GM23248 (cell line): ENCODE measurements at places on chromosomes 5 and 9.

DNA sequence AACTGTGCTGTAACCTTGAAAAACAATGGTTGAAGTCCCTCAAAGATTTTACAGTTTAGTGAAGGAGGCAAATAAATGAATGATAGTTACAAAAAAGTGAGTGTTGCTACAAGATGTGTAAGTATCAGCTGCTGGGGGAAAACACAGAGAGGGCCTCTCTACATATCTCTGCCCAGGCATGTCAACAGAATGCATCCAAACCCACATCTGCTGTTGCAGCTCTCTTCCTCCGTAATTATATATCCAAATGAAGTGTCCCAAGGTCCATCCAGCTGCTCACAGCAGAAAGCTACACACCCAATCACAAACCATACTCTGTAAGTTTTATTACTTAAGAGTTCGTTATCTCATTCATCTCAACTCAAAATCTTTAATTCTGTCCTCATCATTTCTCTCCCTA lies 584.6 kb downstream of the ANXA1 start:
- no peak for DNase-seq

GRCh38 chr5:74409712-74410111 lies 230.8 kb downstream of the ENC1 start:
- no peak for DNase-seq

DNA sequence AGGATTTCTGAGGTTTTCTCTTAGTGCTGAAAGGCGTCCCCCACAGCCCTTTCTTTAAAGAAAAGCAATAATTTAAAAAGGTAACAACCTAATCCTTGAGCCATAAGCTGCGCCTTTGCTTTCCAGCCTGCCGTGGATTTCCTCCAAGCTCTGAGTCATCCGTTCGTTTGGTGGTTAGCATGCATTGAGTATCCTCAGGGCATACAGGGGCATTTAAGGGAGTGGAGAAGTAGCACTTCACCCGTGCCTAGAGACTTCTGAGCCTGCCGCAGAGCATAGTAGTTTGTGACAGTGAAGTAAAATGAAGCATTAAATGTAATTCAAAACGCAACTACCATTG lies 892 bp upstream of the TNC start:
- DNase-seq, result peak; percentile 96

DNA sequence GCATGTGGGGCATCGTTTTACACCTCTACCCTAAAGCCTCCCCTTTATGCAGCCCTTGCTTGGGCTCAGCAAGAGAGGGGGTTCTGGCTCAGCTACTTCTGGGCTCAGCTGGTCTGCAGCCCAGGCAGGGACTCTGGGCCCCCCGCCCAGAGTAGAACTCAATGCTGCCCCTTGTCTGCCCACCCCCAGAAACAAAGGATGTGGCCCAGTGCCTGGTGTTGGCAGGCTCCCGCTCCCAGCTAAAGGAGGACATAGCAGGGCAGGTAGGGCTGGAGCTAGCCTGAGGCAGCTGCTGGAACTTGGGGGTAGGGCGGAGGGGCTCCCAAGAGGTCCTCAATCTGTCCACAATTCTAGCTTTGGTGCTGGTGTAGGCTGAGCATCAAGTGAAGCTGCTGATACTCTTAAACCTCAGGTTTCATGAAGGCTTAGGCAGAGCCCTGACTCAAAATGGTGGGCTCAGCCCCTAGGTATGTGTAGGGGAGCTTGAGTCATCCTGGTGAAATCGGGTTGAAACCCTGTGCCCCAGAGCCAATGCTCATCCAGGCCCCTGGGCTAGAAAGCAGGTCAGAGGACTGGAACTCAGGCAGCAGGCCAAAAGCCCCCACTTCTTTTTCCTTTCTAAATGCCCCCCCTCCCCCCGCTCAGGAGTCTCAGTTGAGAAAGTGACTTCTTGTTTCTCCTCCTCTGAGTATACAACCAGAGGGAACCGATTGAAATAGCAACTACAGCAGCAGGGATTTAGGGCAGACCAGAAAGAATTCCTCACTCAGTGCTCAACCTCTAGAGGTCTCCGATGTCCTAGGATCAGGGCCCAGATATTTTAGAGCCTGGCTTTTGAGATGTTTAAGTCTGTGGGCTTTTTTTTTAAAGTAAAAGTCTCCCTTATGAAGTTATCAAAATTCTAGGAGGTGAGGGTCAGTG lies 11.4 kb downstream of the PSD2 start:
- DNase-seq, result no peak

GRCh38 chr5:28648108-28648507 lies 1609.7 kb upstream of the CDH9 start:
- no peak for DNase-seq

- DNase-seq, result no peak
These were observed 122.4 kb downstream of the SNCAIP start for GRCh38 chr5:122434205-122434970.

DNA sequence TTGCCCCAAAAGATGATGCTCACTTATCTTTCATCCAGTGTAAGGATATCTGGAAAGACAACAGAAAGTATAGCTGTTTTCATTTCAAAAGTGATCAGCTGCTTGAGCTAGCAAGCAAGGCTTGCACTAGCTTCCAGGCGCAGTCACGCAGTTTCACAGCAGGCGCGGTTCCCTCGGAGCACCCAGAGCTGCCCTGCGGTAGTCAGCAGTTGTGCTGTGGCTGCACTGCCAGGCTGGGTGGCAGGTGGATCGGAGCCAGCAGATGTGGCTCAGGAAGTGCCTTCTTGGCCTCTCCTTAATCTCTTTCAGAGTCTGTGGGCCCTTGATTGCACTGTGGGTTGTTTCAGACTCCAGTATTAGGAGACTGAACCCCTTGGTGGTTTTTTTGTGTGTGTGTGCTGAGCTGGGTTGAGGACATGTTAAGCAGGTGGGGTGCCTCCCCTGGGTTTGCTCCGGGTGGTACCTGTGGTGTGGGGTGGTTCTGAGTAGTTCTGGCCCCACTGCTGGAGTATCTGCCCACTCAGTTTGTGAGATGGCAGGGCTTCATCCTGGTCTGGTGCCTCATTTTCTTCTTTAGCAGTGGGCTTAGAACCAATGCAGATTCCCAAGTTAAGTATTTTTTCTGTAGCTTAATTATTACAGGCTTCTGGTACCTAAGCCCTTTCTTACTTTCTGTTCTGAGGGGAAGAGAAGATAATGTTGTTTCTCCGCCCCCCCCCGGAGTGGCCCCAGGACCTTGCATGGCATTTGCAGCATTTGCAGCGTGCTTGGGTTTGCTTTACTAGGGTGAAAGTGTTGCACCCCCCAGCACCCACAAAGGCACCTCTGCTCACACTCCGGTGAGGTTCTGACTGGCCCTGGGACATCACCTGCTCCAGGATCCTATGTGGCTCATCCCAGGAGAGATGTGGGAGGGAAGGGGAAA lies 16.4 kb downstream of the TENT4A start:
- no peak for DNase-seq

DNA sequence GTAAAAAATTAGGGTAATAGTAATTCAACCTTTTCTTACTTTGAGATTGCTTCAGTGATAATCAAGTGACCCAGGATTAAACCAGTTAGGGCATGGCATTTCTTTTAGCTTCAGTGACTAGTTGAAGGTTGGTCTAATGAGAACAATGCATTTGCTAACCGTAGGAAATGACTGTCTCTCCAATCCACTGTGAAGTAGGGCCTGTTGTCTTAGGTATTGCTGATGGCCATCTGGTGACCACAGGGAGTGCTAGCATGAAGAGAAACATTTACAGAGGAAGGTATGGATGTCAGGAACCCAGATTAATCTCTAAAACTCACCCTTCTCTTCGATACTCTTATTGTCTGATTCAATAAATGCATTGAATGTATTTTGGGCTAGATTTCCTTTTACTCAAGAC lies 535.9 kb upstream of the SEMA6A start:
- no peak for DNase-seq

- no peak for DNase-seq
These were observed 2326.0 kb upstream of the ACO1 start for GRCh38 chr9:30058463-30058862.

- DNase-seq, result no peak
These were observed 33.7 kb downstream of the FGF18 start for GRCh38 chr5:171453056-171453725.

DNA sequence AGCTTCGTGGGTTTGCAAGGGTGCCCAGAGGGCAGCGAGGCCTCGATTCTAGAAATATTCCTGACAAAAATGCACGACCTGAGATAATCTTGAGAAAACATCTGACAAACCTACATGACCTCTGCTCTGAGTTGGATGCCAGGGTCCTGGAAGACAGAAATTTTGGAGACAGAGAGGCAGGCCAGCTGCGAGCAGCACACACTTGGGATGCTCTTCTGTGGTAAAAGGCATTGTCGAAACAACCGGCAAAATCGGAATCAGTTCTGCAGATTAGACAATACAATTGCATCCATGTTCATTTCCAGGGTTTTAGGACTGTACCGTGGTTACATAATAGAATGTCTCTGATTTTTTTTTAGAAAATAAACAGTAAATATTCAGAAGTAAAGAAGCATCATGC lies 74.2 kb downstream of the GADD45G start:
- DNase-seq, result no peak

DNA sequence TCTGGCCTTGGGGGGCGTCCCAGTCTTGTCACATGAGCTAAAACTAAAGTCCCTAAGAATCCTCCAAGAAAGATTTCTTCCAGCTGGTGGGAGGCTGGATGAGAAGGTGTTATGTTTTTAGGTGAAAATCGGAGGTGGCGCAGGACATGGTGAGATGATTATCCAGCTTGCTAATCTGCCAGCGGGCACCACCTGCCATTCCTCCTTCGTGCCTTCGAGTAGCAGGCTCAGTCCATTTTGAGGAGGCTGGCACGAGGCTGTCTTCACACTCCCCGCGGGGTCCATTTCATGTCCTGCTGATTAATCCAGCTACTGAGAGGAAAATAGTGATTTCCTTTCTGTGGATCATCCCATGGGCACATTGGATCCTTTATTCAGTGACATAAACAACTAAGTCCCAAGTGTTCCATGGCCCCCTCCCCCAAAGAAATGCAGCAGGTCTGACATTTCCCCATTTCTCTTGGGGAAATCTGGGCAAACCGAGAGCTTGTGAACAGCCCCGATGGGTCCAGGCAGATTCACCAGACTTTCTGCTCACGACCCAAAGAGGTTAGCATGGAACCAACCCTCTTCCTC lies 38.2 kb upstream of the EXOC3 start:
- no peak for DNase-seq

DNA sequence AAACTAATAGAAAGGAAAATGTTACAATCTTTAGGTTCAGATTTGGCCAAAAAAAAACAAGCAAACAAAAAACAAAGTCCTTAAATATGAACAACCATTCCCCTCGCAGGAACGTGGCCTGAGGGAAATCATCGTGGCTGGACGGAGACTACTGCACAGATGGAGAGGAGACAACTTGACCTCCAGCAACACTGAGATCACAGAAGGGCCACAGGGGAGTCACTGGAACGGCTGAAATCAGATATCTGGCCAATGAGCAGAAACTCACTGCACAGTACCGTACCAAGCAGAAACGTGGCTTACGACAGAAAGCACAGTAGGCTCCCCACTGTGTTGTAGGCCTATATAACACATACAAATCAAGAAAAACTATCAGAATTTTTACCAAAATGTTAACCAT lies 27.7 kb downstream of the CAMSAP1 start:
- no peak for DNase-seq

GRCh38 chr9:13481274-13481673 lies 201.8 kb upstream of the MPDZ start:
- DNase-seq, result peak; percentile 37

DNA sequence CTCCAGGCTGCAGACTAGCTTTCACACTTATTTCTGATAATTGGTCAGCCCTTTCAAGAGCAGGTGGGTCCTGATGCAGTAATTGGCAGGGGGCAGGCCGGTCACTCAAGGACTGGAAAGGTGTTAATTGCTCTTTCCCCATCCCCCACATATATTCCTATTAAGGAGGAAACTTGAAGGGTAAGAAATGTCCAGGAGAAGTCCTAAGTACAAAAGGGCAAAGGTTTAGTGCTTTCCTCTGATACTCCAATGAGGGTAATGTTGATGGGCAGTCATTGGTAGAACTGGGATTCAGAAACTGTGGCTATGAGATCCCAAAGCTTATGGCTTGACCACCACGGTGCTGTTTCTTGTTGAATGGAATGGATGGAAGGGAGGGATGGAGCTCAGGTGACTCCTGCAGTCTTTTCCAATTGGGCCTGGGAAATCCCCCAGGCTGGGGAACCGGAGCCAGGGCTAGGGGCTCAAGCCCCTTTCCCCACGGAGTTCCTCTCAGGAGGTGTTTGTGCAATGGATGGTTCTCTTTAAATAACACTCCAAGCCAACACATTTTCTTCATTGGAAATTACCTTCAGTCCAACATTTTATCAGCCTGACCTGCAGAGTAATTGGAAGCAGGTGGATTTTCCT lies 103.2 kb upstream of the ALDH1B1 start:
- no peak for DNase-seq

DNA sequence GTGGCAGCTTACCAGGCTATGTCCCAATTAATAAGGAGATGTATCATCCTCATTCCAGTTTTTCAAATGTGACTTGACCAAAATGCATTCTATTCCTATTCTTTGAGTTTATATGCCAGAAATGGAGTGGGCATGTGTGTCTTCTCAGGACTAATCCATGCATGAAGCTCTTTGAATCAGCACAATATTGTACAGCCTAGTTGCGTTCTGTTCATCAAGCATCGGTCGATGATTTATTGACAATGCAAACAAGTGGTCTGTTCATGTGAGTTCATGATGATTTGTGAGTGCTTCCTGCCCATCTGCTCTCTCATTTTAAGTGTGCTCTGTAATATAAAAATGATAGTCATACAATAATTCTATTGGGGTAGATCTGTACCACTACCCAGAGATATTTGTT lies 48.3 kb downstream of the PALM2AKAP2 start:
- no peak for DNase-seq

DNA sequence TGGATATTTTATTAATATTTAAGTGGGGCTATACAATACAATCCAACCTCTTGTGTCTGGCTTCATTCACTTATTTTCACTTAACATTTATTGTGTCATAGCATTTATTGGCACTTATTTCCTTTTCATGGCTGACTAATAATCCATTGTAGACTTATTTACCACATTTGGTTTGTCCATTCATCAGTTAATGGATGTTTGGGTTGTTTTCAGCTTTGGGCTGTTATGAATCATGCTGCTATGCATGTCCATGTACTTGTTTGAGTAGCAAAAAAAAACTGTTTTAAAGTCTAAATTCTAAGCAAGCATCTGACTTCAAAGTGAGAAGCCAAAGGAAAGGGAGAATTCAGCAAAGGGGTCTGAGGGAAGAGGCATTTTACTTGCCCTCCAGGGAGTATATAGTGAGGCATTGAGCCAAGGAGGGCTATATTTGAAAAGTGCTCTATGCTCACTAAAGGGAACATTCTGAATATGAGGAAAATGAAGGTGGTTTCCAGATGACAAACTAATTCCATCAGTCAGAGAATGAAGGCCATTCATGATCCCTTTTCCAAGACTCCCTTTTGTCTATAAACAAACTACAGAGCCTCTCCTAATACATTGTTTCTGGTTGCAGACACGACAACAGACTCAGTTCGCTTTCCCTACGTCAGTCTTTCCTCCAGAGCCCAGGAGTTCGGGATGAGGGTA lies 532.8 kb upstream of the KLF4 start:
- peak; percentile 32 for DNase-seq
